ENCODE measurements at places on chromosomes 5 and 9. TPM values are rescaled to one million over a fixed set of nuclear protein-coding genes. Genes with fewer than 3 reads are reported as not detected.

DNA sequence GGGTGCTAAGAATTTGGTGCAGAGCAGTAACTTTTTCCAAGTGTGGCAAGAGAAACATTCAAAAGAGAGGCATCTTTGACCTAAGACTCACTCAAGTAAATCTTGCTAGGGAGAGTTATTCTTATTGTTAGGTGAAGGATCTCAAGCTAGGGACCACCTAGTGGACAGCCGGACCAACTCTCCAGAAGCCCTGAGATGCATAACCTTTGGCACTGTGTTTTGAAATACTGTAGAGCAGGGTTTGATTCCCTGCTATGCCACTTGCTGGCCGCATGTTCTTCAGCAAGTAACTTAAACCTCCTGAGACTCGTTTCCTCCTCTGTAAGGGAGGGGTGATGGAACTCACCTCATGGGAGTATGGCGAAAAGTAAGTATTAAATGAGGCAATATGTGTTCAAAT, 336.1 kb upstream of the ADAMTSL1 start:
- DNase-seq: no peak

- no peak for DNase-seq
Observed at GRCh38 chr5:56259002-56259511, 25.9 kb upstream of the ANKRD55 start.

Gene LCN9
- total RNA-seq: not detected

Gene PLCXD3
- total RNA-seq: 2.8 TPM

DNA sequence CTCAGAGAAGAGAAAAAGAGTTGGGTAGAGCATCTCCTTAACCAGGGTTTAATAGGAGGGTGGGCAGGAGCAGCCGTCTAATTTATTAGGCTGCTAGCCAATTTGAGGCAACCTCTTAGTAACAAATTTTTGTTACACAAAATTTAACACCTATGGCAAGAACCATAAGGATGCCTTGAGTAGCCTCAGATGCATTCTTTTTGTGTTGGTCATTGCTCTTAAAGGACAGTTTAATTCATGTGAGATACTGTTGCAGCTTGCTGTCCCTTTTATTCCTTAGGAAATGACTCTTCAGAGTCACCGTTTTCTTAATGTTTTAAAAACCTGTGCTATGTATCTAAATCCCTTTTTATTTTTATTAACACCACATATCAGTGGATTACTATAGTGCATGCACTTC, 255.1 kb downstream of the MAST4 start:
- no peak for DNase-seq

DNA sequence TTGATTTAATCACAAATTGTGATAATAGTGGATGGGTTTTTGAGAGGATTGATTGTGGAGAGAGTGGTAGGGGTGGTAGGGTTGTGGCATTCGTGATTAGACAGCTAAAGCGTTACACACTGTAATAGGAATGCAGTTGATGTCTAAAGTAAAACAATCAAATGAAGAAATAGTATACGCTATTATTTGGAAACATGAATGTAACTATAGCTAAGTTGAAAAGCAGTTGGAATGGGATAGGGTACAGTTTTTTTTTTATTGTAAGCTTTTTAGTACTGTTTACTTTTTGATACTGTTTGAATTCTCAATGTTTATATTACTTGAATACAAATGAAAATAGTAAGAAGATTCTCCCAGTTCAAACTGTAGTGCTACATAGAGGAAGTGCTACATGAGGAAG, 51.8 kb downstream of the RANBP17 start:
- DNase-seq: no peak

DNA sequence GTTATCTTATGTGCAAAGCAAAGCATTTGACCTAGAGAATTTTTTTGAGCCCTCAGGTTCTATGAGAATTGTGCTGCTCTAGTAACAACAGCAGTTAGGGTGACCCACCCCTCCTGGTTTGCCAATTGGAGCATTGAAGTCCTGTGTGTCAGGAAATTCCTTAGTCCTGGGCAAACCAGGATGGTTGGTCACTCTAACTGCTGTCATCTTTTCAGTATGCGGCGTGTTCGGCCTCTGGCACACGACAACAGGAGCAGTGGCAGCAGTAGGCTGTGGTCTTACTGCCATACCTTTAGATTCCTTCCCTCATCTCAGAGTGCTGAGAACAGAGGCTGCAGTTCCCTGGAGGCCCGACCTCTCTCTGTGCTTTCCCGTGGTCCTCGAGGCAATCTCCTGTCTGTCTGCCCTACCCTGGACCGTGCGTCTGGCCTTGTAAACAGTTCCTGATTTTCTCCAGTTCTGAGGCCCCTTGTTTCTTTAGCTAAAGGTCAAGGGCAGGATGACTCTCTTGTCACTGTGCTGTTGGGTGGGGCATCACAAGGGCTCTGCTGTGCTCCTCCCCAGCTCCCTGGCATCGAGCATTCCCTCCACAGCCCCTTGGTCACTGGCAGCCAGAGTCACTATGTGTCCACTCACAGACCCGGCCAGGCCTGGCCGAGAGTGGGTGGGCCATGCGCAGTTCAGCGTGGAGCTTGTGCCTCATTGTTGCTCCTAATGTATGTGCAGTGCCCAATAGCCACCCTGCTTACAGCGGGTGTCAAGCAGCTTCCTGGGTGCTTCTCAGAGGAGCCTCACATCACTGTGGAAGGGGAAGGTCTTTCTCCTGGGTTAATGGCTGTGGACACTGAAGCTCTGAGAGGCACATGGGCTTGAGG, 18.5 kb upstream of the COL15A1 start:
- no peak for DNase-seq

DNA sequence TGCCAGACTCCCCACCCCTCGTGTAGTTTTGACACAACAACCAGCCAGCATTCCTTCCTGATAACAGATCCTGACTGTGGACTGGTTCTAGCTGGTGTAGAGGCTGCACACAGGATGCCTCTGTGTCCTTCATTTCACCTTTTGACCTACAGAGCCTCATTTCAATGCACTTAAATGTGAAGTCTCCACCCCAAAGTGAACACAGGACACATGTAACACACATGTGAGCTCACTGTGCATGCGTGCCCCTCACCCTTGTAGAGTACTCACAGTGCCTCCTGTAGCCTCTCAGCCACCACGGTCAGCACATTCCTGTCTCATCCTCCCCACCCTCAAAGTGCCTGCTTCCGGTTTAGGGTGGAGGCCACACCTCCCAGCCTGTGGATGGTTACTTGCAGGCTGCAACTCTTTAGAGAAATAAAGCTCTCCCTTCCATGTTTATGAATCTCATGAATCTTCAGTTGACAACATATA, 11.6 kb upstream of the NKD2 start:
- DNase-seq: peak; percentile 50

Gene PCDHA10
- 1.5 TPM for total RNA-seq

DNA sequence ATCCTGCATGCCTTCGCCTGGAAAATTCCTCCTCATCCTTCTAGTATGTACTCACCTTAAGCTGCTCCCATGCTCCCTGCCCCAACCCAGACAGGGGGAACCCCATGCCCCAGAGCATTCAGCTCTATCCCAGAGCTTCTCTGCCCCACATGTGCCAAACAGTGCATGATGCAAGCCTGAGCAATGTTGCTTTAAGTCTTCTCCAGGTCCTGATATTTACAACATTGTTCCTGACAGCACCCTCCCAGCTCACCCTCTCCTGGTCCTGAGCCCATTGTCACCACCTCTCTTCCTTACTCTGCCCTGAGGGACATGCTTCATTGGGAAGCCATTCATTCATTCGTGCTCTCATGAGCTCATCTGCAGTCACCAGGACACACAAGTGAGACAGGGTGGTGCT, 23.4 kb upstream of the BARX1 start:
- no peak for DNase-seq

Gene ST6GALNAC4
- 45.6 TPM for total RNA-seq

- no peak for DNase-seq
Observed at GRCh38 chr9:119991797-119992196, 588.2 kb downstream of the CDK5RAP2 start.

Gene RIOK2
- total RNA-seq: 21.6 TPM

DNA sequence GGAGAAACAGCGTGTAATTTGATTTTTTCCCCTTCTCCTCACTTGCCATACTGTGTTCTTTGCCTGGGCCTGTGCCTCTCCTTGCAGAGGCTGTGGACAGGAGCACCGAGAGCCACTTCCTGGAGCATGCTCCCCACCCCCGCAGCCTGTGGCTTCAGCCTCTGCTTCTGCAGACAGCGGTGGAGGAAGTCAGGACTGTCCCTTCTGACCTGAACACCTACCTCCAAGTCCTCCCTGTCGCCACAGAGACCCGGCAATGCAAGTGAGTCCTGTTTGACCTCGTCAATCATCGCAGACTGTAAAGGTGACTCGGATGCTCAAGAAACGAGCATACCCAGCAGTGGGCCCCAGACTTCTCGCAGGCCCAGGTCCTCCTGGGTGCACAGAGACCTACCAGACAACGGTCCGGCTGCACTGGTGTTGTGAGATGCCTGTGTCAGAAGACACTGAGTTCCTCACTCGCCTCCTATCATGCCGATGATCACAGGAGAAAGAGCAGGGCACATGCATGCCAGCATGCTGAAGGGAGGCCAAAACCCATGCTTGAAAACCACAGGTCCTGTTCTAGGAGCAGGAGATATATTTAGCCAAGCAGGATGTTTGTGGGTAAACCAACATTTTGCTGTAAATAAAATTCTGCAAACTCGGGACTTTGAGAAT, 198.8 kb downstream of the AUH start:
- DNase-seq: peak; percentile 84

Data from lower lobe of right lung (tissue), 2 donors.